Stimulated activated naive CD4-positive, alpha-beta T cell (primary cell): ENCODE measurements at places on chromosomes 12 and 14.

GRCh38 chr14:60964904-60965303, 16.0 kb downstream of the TRMT5 start:
- DNase-seq = no peak

GRCh38 chr12:2011643-2012607, 7.7 kb upstream of the DCP1B start:
- DNase-seq = no peak

DNA sequence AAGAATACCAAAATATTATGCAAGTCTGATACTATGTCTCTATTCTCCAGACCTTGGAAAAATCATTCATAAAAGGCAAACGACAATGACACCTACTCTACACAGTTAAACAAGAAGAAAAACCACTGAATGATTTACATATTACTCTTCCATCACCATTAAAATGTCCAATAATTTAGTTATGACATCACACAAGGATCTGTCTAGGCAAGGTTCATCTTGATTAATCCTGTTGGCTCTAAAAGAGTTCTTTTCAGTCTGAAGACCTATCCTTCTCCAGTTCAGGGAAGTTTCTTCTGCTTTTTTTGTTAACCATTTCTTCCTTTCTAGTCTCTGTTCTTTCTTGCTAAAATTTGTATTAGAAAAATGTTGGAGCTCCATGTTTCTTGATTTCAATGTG, 64.0 kb downstream of the OSBPL8 start:
- no peak for DNase-seq

DNA sequence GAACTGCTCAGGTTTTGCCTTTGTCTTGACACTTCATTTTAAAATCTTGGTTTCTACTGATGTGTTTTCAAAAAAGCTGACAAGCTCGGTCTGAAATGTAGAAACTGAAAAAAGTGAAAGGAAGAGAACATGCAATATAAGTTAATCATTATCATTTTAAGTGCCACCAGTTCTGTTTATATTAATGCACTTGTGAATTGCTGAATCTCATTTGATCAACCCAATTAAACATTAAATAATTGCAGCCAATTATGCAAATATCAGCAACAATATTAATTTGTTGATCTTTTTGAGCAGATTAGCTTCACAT, 133.8 kb downstream of the BCAT1 start:
- no peak for DNase-seq

DNA sequence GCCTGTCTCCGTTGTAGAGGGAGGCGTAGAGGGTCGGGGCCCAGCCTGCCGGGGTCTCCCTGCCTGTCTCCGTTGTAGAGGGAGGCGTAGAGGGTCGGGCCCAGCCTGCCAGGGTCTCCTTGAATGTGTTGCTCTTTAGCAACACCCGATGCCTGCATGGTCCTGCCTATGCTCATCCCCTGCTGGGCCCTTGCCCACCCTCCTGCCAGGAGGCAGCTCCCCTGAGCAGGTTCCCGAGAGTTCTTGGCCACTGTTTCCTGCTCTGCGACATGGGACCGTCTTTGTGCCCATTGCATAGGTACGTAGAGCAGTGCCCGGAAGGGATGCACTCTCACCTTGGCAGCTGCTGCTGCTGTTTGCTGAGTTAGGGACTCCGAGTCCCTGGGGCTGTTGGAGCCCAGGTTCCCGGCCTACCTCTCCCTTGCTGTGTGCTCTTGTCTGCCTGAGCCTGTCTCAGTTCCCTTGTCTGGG, 3.3 kb downstream of the KIF26A start:
- DNase-seq = no peak

DNA sequence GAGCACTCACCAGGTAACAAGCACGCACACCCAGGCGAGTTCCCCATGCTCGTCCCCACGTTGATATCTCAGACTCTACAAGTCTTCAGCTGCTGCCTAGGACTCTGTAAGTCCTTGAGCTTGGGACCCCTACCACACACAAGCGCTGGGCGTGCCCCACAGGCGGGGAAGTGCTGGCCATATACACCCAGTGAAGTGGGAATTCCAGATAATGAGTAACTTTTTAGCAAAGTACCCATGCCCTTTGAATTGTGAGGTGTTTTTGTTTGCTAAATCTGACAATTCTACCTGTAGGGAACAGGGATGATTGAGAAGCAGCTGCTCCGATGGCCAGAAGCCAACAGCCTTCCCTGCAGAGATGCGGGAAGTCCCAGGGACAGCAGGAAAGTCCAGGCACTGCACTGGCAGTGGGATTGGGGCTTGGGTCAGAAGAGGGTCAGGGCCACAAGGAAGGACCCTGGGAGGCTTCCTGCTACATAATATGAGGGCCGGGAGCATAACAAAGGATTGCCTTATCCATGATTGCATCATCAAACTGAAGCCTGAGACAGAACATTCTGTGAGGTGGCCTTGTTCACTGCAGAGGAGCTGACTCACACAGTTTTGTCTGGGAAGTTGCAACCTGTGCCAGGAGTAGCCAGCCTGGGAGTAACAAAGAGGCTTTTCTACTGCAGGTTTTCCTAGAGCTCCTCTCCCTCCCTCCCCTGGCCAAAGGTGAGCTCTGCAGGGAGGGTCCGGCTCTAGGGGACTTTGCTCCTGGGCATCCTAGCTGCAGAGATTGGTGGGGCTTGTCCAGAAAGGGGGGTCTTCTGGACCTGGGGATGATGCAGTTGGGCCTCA, 13.2 kb upstream of the SERPINA3 start:
- DNase-seq = no peak

DNA sequence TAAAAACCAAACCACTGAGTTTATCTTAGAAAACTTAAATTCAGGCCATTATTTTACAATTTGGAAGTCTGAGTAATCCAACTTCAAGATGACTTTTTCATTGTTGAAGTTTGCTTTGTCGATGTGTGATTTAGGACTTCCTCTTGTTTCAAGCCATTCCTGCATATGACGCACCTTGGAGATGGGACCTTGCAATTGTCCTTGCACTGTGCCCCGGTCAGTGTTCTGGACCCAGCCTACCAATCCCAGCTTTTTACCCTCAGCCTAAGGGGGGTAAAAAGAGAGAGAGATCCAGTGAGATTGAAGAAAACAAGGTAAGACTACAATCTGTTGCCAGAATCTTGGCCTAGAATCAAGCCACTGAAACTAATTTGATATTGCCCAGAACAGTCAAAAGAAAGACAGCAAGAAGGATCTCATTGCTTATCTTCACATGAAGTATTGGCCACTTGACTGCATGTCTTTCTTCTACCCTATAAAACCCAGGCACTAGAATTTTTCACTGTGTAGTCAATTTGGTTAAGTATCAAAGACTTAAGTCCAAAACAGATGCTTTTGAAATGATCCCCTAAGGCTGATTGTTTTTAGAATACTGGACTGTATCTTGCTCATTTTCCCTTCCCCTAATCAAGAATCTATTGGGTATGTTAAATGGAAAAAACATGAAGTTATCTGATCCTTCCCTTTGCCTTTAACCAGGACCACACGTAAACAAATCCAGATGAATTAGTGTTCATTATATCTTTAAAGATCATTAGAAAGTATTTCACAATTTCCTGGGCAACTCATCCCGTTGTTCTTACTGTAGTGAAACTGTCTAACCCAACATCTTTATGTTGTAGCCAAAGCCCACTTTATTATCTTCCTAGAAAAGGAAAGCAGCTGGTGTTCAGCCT, 2.4 kb upstream of the MLH3 start:
- DNase-seq = no peak

DNA sequence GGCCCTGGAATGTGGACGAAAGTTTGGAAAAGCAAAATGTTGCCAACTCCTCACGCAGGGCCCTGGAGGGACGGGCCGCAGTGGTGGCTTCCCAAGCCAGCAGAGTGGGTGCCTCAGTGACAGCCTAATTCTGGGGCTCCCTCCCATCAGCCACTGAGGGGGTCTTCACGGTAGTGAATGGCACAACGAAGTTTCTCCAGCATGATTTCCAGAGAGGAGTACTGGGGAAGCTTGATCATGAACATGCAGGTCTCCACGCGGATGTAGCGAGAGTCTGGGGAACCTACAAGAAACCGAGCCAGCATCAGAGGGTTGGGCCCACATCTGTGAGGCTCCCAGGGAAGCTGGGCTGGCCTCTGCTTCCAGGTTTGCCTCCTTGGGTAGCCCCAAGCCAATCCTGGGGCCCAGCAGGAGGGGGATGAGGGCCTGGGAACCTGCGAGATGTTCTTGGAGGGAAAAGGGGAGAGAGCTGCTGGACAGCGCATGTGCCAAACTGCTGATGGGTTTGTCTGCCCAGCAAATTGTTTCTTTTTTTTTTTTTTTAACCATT, 37.0 kb downstream of the TRAFD1 start:
- DNase-seq = no peak

DNA sequence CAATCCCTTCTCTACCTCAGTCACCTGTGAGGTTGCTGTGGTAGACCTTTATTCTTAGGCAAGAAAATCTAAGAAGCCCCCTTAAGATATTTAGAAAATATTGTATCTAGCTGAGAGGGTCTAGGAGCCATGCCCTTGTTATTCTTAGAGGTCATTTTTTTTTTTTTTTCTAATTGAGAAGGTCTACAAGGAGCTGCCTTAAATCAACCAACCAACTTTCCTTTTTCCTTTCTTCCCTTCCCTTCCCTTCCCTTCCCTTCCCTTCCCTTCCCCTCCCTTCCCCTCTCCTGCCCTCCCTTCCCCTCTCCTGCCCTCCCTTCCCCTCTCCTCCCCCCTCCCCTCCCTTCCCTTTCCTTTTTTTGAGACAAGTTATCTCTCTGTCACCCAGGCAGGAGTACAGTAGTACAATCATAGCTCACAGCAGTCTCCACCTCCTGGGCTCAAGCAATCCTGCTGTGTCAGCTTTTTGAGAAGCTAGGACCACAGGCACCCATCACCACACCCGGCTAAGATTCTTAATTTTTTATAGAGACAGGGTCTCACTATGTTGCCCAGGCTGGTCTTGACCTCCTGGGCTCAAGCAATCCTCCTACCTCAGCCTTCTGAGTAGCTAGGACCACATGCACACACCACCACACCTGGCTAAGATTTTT, 668.4 kb upstream of the FBXO33 start:
- DNase-seq = no peak

DNA sequence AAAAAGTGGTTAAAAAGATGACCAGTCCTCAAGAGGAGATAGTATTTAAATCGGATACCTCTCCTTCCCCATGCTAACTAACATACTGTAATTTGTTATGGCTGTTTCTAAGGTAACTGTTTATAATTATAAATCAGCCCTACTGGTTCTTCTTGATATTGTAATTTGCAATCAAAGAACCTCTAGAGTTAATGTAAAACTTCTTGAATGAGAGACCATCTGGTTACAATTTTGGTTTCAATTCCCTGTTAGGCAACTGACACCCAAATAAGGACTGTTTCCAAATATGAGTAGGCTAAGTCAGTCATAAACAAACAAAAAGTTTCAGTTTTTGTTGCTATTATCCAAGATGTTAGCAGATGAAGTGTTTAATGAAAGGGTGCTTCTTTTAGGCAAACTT, 120.2 kb upstream of the DNM1L start:
- DNase-seq = no peak

GRCh38 chr12:72753571-72753970, 481.4 kb downstream of the TRHDE start:
- no peak for DNase-seq

GRCh38 chr12:121614872-121615467, 11.4 kb upstream of the ORAI1 start:
- no peak for DNase-seq

- no peak for DNase-seq
Observed at GRCh38 chr12:14681625-14682024, 14.8 kb downstream of the GUCY2C start.

DNA sequence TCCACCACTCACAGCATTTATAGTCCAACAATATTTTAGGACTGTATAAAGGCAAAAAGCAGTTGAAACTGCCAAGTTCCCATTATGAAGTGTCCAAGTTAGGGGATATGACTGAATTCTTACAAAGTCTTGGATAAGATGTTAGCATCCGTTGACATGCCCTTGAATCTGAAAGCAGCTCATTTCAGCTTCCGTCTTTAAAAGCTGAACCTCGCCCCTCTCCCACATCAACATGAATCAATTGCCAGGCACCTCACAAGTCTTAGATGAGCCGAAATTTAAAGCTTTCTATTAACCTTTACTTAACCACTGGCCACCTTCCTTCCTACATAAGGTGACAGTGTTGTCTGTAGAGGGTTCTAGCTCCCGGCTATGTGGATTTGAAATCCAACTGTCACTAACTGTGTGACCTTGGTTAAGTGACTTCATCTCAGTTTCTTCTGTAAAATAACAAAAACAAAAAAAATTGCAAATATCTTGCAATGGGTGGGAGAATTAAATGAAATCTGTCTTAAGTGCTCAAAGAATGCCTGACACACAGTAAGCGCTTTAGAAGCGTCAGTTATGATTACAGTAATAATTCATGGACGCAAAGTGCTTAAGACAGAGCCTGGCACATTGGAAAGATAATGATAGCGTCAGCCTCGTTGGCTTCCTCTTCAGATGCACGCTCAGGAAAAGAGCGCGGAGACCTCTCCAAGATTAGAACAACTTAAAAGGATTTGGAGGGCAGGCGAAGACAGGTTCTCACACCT, 1.2 kb downstream of the PPP1CC start:
- peak; percentile 27 for DNase-seq

GRCh38 chr14:23831596-23831995, 122.0 kb upstream of the DHRS4 start:
- no peak for DNase-seq

DNA sequence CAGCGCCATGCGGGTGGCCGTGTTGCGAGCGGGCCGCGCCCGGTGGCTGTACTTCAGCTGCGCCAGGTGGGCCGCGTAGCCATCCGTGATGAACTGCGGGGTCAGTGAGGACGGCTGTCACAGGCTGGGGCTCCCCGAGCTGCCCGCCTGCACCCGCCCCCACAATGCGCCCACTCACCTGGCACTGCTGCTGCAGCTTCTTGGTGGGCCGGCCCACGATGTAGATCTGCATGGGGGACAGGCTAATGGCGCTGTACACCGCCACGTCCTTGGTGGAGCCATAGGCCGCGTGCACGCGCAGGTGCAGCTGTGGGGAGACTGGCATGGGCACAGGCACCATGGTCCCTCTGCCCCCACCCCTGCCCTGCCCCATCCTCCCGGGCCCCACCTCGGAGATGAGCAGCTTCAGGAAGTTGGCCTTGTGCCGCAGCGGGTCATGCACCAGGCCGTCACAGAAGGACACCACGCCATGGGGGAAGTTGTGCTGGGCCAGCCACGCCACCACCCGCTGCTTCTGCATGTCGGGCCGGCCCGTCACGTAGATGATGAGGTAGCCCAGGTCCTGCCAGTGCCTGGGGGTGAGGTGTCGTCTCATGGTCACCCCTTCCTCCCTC, 5.9 kb downstream of the ARL6IP4 start:
- DNase-seq = no peak

DNA sequence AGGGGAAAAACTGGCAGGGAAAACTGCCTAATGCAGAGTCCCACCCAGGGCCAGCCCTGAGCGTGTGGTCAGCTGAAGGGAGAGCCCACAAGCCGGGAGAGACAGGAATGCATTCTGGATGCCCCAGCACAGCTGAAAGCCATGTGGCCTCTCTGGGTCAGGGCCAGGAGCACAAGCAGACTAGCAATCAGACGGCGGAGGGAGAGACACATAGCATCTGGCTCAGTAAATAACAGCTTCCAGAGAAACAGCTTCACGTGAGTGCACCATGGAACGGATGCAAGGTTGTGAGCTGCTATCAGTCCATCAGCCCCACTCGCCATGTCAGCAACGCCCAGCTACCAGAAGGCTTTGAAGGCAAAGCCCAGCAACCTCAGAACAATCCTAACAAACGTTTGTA, 28.2 kb upstream of the TMEM106C start:
- DNase-seq = no peak
